ENCODE measurements at places on chromosomes 7 and 10. TPM values are rescaled to one million over a fixed set of nuclear protein-coding genes. Genes with fewer than 3 reads are reported as not detected.
A peak's percentile ranks its signal among the peaks of the same experiment; 100 is the strongest.

GRCh38 chr7:95478272-95479037, 7.3 kb upstream of the ASB4 start:
- no peaks in the 10 kb centered on the region for H3K36me3 ChIP-seq
- peak; percentile 63 for DNase-seq
- H3K4me1 ChIP-seq = peaks cover 3% of the 10 kb centered on the region

GRCh38 chr10:126115886-126116285, 219.5 kb downstream of the FANK1 start:
- DNase-seq = no peak
- no peaks in the 10 kb centered on the region for H3K27me3 ChIP-seq
- H3K36me3 ChIP-seq = no peaks in the 10 kb centered on the region
- H3K4me1 ChIP-seq = no peaks in the 10 kb centered on the region

DNA sequence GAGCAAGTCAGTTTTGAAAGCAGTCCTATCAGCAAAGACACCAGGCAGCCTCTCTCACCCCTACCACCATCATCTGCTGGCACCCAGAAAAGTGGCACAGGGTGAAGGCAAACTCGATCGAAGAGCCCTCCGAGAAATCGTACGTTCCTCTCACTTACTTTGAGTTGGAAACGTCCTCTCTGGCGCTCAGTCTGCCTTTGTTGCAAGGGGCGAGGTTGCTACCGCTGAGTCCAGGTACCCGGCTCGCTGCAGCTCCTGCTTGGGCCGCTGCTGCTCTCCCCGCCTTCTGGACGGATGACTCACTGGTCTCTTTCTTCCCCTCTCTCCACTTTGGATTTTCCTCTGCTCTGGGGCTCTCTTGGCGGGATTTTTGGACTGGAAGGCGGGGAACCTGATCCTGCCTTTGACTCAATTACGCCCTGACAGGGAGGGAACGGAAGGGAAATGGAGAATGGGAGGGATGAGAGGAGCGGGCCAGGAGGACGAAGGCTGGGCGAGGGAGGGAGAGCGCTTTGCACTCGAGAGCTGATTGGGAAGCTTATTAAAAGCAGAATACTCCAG, at the start of gene PTN:
PTN (minus strand) TSS at position 453 of the 561 bp plus-strand sequence. CDS start 88,760 bp downstream, outside the sequence.
- peak; percentile 70 for DNase-seq
- H3K4me1 ChIP-seq = no peaks in the 10 kb centered on the region
- H3K27me3 ChIP-seq = no peaks in the 10 kb centered on the region
- no peak within 1 kb of the TSS for H3K27ac ChIP-seq

- H3K4me1 ChIP-seq = no peaks in the 10 kb centered on the region
- no peak overlapping the region for H3K4me3 ChIP-seq
- DNase-seq = no peak
- no peaks in the 10 kb centered on the region for H3K36me3 ChIP-seq
- no peaks in the 10 kb centered on the region for H3K27me3 ChIP-seq
These were observed 37.8 kb upstream of the UBE2H start for GRCh38 chr7:129990403-129991192.

GRCh38 chr10:548238-548901, 141.1 kb downstream of the DIP2C start:
- H3K36me3 ChIP-seq = no peaks in the 10 kb centered on the region
- no peaks in the 10 kb centered on the region for H3K4me1 ChIP-seq
- no peak overlapping the region for H3K27ac ChIP-seq

GRCh38 chr7:1112109-1112508, 24.2 kb downstream of the GPER1 start:
- H3K4me1 ChIP-seq = no peaks in the 10 kb centered on the region
- no peak for DNase-seq
- no peaks in the 10 kb centered on the region for H3K36me3 ChIP-seq

DNA sequence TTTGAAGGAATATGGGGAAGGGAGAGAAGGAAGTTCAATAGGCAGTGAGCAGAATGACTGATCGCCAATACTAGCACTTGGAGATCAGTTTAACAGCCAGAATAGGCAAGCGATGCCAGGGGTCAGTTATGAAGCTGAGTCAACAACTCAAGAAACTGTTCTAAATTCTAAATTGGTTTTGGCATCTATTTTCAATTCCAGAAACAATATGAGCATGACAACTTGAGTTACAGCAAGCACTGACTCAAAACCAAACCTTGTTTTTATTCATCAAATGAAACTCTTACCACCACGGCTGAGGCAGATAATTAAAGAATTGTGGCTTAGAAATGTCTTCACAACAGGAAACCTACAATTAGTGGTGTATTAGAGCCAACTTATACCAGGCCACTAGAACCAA, 180.5 kb upstream of the ASAH2 start:
- no peaks in the 10 kb centered on the region for H3K36me3 ChIP-seq
- peak overlapping the region; percentile 29 for H3K4me3 ChIP-seq
- DNase-seq = no peak
- H3K27me3 ChIP-seq = no peaks in the 10 kb centered on the region
- peak overlapping the region; percentile 74 for H3K27ac ChIP-seq

- H3K27ac ChIP-seq = no peak overlapping the region
- no peak for DNase-seq
- no peaks in the 10 kb centered on the region for H3K36me3 ChIP-seq
- H3K4me1 ChIP-seq = no peaks in the 10 kb centered on the region
- no peak overlapping the region for H3K4me3 ChIP-seq
These were observed 1519.6 kb downstream of the REEP3 start for GRCh38 chr10:65040796-65041195.

DNA sequence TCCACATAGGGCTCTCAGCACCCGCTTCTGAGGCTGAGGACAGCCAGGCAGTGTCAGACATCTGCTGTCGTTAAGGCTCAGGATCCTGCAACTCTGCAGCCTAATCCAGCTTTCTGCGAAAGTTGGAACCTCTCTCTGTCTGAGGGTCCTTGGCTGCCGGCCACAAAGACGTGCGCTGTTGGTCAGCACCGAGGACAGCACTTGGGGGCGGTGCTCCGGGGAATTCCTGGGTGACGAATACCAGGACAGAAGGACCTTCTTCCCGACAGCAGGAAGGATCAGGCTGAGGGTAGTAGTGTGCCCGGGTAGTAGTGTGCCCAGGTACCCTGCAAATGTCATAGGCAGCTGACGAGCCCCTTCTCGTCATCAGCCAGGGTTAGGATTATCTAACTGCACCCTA, 16.0 kb upstream of the RASGEF1A start:
- H3K4me1 ChIP-seq = no peaks in the 10 kb centered on the region
- no peak overlapping the region for H3K27ac ChIP-seq
- DNase-seq = no peak
- H3K27me3 ChIP-seq = no peaks in the 10 kb centered on the region
- no peaks in the 10 kb centered on the region for H3K36me3 ChIP-seq
- H3K4me3 ChIP-seq = no peak overlapping the region

DNA sequence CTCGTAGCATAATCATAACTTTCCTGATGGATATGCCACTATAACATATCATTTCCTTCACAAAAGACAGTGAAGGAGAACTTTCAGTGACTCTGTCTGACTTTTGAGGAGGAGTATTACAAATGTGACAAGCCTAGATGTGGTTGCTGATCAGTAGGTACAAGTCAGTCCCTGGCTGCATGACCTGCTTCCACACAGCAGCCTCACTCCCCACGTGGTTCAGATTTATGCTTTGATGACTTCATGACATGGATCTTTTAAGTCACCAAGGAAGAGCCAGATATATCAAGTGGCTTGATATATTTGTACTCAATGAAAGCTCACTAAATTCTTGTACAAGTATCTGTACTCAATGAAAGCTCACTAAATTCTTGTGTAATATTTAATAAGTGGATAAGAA, 50.9 kb upstream of the MKLN1 start:
- no peak for DNase-seq
- no peaks in the 10 kb centered on the region for H3K27me3 ChIP-seq
- H3K36me3 ChIP-seq = no peaks in the 10 kb centered on the region
- H3K4me1 ChIP-seq = no peaks in the 10 kb centered on the region

DNA sequence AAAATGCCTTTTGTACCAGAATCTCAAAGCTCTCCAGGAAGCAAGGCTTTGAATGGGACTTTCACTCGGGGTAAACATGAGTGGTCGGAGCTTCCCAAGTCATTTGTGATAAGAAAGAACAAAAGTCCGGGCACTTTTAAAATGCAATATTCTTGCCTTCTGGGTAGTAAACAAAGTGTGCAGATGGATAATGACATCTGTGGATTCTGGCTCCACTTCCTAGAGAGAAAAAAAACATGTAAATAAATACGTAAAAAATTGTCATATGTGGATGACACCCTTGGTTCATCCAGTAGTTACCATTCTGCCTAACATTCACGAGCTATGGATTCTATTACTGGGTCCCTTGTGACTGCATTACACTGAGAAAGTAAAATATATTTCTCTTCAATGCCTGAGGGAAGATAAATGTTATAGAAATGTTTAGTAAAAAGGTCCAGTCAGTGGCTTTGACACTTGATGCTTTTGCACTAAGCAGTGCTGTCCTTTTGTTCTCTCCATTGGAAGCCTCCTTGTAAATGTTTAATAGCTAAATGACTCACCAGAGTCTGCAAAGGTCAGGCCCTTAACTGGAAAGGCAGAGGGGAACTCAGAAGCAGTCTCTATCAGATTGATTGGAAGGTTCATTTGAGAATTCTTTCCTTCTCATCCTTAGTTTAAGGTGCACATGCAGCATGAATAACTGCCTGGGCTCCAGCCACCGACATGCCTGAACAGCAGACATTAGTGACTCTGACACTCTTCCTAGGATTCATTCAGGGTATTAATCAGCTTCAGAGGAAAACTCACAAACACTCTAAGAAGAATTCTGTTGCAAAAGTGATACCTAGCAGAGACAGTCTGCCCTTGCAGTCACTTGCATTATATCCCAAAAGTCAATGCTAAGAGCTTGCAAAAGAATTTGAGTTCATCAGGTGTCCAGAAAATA, 11.7 kb upstream of the EDRF1 start:
- peaks cover 9% of the 10 kb centered on the region for H3K4me1 ChIP-seq
- H3K36me3 ChIP-seq = no peaks in the 10 kb centered on the region
- DNase-seq = no peak
- H3K4me3 ChIP-seq = no peak overlapping the region
- no peak overlapping the region for H3K27ac ChIP-seq

GRCh38 chr10:118423800-118424442, 81.8 kb upstream of the FAM204A start:
- H3K27ac ChIP-seq = no peak overlapping the region
- DNase-seq = peak; percentile 88
- H3K36me3 ChIP-seq = no peaks in the 10 kb centered on the region

GRCh38 chr10:44769450-44769849, 141.7 kb upstream of the TMEM72 start:
- H3K27me3 ChIP-seq = no peaks in the 10 kb centered on the region
- DNase-seq = no peak
- H3K27ac ChIP-seq = no peak overlapping the region
- no peaks in the 10 kb centered on the region for H3K4me1 ChIP-seq
- no peak overlapping the region for H3K4me3 ChIP-seq

DNA sequence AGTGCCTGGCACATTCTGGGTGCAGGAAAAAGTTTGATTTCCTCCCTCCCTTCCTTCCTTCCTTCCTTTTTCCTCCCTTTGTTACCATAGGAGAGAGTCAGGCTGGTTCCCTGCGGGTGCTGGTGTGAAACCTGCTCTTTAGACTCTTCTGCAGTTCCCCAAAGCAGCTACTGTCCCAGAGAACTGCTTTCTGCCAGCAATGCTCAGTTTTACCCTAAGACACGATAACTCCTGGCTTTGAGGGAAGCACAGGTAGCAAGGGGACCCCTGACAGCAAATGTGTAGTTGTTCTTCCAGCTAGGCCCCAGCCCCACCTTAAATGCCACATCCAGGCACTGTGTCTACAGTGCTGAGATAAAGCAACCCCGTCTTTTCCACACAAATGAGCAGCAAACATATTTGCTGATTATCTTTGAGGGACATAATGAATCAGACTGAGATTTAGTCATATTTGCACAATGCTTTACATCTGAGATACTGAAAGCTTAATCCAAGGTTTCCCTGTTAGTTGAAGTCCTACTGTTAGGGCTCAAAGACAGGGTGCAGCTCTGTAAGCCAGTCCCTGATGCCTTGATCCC, 55.5 kb downstream of the MET start:
- H3K36me3 ChIP-seq = no peaks in the 10 kb centered on the region
- H3K27me3 ChIP-seq = no peaks in the 10 kb centered on the region

- H3K27ac ChIP-seq = no peak overlapping the region
- H3K27me3 ChIP-seq = no peaks in the 10 kb centered on the region
- no peaks in the 10 kb centered on the region for H3K36me3 ChIP-seq
- no peaks in the 10 kb centered on the region for H3K4me1 ChIP-seq
These were observed 672.3 kb downstream of the TNS3 start for GRCh38 chr7:46909601-46910051.

- H3K27ac ChIP-seq = no peak overlapping the region
- no peak overlapping the region for H3K4me3 ChIP-seq
- DNase-seq = no peak
- H3K4me1 ChIP-seq = no peaks in the 10 kb centered on the region
These were observed 77.7 kb downstream of the VIPR2 start for GRCh38 chr7:159066816-159067575.

GRCh38 chr7:1650363-1651030, 19.6 kb upstream of the ELFN1 start:
- H3K36me3 ChIP-seq = no peaks in the 10 kb centered on the region
- no peak overlapping the region for H3K27ac ChIP-seq
- no peaks in the 10 kb centered on the region for H3K4me1 ChIP-seq

DNA sequence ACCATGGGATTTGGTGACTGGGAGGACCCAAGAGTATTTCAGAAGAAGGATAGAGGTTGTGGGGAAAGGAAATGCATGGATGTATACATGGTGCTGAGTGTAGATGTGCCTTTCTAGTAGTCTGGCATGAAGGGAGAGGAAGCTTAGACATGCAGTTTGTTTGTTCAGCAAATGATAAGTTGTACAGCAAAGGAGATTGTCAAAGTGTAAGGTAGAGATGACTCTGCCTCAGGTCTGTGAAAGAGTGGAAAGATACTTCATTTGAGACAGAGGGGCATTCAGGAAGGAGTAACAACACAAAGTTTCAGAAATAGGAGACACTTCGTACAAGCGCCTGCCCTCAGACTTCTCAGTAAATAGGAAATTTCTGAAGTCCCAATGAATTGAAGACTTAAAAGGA, 152.3 kb downstream of the CELF2 start:
- peaks cover 4% of the 10 kb centered on the region for H3K4me1 ChIP-seq
- no peak overlapping the region for H3K4me3 ChIP-seq
- H3K27ac ChIP-seq = no peak overlapping the region
- DNase-seq = no peak
- H3K27me3 ChIP-seq = peaks cover 3% of the 10 kb centered on the region

- H3K27ac ChIP-seq = no peak overlapping the region
- no peak overlapping the region for H3K4me3 ChIP-seq
- no peaks in the 10 kb centered on the region for H3K36me3 ChIP-seq
- H3K4me1 ChIP-seq = no peaks in the 10 kb centered on the region
These were observed 43.7 kb downstream of the ZNF273 start for GRCh38 chr7:64946772-64947171.

- no peaks in the 10 kb centered on the region for H3K4me1 ChIP-seq
- no peaks in the 10 kb centered on the region for H3K36me3 ChIP-seq
- no peaks in the 10 kb centered on the region for H3K27me3 ChIP-seq
- no peak for DNase-seq
- H3K27ac ChIP-seq = no peak overlapping the region
These were observed 37.5 kb downstream of the MGAM start for GRCh38 chr7:142033154-142033553.

BRAT1 gene
- 23.7 TPM for total RNA-seq

VAX1 gene
- total RNA-seq = not detected

OPN1SW gene
- not detected for total RNA-seq

DOCK1 gene
- total RNA-seq = 81.7 TPM

CFAP70 gene
- 6.0 TPM for total RNA-seq

KMT2E gene
- 106 TPM for total RNA-seq

MKX gene
- total RNA-seq = 1.3 TPM

CUL1 gene
- 37.6 TPM for total RNA-seq
